ENCODE measurements at places on chromosomes 1 and 21. TPM values are rescaled to one million over a fixed set of nuclear protein-coding genes. Genes with fewer than 3 reads are reported as not detected.

Gene PADI1
- total RNA-seq: 1.2 TPM

Gene BMP8B
- not detected for total RNA-seq

Gene PADI3
- 0.39 TPM for total RNA-seq

GRCh38 chr1:21703318-21703963 lies 34.3 kb upstream of the RAP1GAP start:
- H3K36me3 ChIP-seq: peaks cover 35% of the 10 kb centered on the region
- peaks cover 41% of the 10 kb centered on the region for H3K4me1 ChIP-seq
- DNase-seq: no peak
- no peaks in the 10 kb centered on the region for H3K27me3 ChIP-seq

- H3K27ac ChIP-seq: no peak overlapping the region
- H3K36me3 ChIP-seq: peaks cover 8% of the 10 kb centered on the region
- no peak overlapping the region for H3K4me3 ChIP-seq
- no peaks in the 10 kb centered on the region for H3K27me3 ChIP-seq
- H3K4me1 ChIP-seq: peaks cover 7% of the 10 kb centered on the region
These were observed 83.5 kb downstream of the NPHP4 start for GRCh38 chr1:5908461-5909375.

DNA sequence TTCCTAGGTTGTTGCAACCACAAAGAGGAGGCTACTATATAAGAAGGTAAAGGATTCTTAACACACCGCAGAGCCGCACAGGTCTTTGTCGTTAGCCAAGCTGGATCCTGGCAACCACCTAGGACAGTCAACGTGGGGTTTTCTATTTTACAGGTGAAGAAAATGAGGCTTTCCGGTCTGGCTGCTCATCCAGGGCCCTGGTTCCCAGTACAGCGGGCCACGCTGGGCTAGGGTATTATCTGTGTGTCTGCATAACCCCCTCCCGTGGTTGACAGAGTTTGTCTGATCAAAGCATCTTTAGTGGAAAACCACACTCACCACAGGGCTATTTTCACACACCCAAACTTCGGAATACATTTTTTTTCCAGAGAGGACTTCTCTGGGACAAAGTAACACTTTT lies 39.0 kb upstream of the PDE9A start:
- H3K36me3 ChIP-seq: peaks cover 6% of the 10 kb centered on the region
- H3K4me3 ChIP-seq: no peak overlapping the region
- no peak for DNase-seq
- H3K27ac ChIP-seq: no peak overlapping the region
- no peaks in the 10 kb centered on the region for H3K4me1 ChIP-seq
- H3K27me3 ChIP-seq: peaks cover 29% of the 10 kb centered on the region

All from osteocyte (in vitro differentiated cells).